ENCODE measurements at places on chromosomes 2 and 18.

DNA sequence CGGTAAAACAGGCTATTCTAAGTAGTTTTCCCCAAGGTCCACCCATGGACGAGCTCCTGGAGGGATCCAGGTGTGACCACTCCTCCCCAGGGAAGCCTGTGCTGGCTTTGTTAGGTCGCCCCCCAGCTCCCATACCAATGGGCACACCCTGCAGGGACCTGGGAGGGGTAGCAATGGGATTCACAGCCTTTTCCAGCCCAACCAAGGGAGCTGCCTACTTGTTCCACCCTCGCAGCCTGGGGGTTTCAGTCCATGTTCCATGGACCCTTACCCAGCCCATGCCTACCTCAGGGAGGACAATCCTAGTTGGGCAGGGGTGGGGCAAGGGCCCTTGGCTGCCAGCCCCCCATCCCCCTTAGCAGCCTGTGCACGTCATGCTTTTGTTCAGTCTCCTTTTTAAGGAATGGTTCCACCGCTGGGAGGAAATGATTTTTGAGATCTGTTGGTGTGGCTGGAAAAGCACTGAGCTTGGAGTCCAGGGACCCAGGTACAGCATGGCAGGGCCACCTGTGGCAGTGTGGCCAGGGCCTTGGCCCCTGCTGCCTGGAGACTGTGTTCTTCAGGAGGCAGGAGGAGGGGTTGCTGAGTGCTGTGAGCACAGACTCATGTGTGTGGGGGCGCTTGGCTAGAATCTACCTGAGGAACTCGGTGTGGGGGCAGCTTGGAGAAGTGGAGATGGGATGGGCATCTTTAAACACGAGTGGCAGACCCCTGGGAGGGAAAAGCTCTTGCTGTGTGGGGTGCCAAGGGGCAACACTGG is 166.8 kb downstream of the TWIST2 start:
- no peak for DNase-seq

DNA sequence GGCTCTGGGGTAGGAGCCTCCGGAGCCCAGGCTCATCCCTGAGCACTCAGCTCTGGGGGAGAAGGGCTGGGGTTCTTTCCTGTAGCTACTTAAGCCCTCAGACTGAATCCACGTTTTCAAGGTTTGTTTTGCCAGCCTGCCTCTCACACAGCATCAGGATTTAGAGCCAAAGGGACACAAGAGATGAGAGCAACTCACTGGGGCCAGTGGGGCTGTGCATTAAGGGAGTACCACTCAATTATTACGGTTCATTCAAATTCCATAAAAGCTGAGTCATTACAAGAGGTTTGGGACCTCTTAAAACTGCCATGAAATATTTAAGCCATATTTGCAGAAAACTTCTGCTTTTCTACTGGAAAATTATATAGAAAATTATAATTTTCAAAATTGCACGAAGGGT is 17.1 kb upstream of the SNED1 start:
- DNase-seq, result no peak

GRCh38 chr2:127626917-127627739 is 18.8 kb upstream of the GPR17 start:
- no peak for DNase-seq

DNA sequence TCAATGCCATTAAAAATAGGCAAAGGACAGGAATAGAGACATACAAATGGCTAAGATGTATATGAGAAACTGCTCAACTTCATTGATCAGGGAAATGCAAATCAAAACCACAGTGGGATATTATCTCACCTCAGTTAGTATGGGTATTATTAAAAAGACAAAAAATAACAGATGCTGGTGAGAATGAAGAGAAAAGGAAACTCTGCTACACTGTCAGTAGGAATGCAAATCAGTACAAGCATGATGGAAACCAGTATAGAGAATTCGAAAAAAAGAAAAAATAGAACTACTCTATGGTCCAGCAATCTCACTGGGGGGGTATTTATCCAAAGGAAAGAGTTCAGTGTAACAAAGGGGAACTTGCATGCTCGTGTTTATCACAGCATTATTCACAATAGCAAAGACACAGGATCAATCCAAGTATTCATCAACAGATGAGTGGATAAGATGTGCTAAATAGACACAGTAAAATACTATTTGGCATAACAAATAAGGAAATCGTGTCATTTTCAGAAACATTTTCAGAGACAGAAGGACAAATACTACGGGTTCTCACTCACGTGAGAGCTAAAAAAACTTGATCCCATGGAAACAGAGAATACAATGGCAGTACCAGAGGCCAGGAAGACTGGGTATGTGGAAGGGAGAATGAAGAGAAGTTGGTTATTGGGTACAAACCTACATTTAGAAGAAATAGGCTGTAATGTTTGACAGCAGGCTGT is 60.6 kb downstream of the CCDC74A start:
- no peak for DNase-seq

- no peak for DNase-seq
Measured at GRCh38 chr2:241741016-241741415, 6.6 kb downstream of the D2HGDH start.

- DNase-seq, result no peak
Measured at GRCh38 chr2:136054856-136055255, 63.1 kb downstream of the CXCR4 start.

DNA sequence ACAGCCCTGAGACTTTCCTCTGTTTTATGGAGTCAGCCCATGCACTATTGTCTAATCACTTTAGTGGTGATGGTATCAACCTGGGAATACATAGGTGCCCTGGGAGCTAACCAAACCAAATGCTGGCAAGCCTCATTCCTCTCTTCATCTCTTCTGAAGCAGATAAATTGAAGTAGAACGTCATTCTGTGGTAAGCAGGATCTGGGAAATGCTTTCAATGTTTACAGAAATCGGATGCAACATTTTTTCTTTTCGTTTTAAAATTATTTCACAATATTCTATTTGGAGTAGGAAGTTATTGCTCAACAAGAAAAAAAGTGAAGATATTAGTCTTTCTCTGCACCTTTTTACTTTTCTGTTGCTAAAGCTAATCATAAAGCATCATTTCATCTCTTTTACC is 114.2 kb downstream of the RBMS1 start:
- DNase-seq, result no peak

DNA sequence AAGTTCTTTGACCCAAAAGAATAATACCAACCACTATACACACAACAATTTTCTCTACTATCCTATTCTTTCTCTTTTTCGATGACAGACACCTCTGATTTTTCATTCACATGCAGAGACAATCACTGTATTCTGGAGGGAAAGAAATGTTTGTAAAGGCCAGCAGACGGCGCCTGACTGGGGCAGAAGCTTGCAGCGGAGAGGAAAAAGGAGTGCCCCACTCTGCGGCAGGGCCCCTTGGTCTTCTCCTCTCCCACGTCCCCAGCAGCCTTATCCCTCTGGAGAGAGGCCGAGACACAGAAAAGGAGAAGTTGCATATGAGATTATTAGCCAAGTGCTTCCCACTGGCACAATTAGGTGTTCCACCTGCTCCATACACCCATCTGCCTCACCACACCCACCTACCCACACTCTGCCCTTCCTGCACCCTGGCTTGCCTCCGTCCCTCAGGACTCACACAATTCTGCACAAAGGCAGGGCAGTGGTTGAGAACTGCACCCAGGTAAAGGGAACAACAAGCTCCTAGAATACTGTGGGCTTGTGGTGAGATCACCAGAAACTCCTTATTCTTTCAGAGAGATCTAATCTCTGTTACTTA is 687.3 kb downstream of the NRXN1 start:
- no peak for DNase-seq

- DNase-seq, result no peak
Measured at GRCh38 chr18:69817335-69817940, 130.2 kb downstream of the CD226 start.

GRCh38 chr2:19769513-19769912 is 132.3 kb downstream of the TTC32 start:
- no peak for DNase-seq

DNA sequence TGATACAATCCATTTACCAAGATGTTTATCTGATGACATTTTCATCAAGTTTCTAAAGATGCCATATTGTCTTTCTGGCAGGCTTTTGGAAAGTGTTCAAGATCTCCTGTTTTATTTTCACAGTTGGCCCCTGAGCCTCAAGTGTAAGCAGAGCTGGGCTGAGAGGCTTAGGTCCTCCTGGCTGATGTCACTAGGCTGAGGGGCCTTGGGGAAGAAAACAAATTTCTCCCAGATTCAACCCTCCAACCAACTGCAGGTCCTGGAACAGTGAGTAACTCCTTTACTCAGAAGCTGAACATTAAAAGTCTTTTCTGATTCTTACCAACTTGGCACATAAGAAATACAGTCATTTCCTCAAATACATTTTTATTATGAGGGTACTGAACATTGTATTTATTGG is 14.9 kb upstream of the IL1RL1 start:
- no peak for DNase-seq

DNA sequence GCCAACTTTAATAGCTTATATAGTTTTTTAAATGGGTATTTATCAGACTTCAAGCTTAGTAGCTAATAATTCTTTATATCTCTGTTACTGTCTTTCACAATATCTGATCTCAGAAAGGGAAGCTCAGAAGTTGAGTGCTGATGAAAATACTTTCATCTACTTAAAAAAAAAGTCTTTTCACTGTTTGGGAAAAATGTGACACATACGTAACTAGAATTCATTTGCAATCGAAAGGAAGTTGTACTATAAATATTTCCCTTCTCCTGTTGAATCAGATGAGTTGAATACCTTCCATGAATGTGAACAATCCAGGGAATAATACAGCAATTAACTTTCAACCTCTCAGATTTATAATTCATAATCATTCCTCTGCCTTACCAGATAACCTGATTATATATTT is 811 bp upstream of the SCG2 start:
- DNase-seq, result no peak

DNA sequence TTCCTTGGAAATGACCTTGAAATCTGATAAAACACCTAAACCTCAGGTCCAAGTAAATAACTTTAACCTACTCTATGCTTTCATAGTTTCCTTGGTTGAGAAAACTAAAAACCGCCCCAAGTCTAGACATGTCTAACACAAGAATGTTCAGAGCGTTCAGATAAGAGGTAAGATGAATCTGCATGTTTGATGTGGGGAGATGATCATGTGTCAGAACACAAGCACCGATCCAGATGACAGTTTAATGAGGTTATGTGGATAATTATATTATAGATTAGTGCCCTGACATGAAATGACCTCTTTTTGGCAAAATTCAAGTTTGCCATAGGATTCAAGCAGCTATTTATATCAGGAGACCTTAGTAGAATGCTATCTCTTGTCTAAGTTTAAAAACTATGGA is 729.8 kb upstream of the SOX11 start:
- no peak for DNase-seq

GRCh38 chr2:160719116-160719515 is 225.5 kb upstream of the RBMS1 start:
- DNase-seq, result no peak

- no peak for DNase-seq
Measured at GRCh38 chr2:234722176-234722575, 225.3 kb upstream of the ARL4C start.

DNA sequence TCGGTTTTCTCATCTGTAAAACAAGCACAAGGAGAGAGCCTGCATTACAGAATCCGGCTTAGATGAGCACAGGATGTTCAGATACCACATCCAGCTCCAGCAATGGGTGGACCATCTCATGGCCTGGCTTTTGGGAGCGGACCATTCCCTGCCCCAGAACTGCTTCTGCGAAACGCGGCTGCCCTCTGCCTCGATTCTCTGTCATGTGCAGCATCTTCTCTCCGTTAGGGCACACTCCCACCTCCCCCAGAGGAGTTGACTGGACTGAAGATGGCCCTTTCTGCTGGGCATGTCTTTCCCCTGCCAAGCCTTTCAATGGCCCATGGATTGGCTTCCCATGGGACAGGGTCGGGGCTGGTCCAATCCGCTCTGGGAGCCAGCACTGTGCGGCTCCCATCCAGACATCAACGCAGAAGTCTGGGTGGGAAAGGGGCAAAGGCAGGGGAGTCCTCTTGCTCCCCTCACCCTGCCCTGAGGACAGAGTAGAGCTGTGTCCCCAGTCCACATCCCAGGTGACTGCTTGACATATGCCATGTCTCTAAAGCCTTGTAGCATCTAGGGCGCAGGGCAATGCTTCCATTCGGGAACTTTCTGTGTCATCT is 14.3 kb upstream of the FAHD2A start:
- DNase-seq, result no peak

GRCh38 chr18:24427484-24427883 is 1.0 kb downstream of the IMPACT start:
- DNase-seq, result no peak

- no peak for DNase-seq
Measured at GRCh38 chr2:196260546-196260945, 89.2 kb upstream of the STK17B start.

DNA sequence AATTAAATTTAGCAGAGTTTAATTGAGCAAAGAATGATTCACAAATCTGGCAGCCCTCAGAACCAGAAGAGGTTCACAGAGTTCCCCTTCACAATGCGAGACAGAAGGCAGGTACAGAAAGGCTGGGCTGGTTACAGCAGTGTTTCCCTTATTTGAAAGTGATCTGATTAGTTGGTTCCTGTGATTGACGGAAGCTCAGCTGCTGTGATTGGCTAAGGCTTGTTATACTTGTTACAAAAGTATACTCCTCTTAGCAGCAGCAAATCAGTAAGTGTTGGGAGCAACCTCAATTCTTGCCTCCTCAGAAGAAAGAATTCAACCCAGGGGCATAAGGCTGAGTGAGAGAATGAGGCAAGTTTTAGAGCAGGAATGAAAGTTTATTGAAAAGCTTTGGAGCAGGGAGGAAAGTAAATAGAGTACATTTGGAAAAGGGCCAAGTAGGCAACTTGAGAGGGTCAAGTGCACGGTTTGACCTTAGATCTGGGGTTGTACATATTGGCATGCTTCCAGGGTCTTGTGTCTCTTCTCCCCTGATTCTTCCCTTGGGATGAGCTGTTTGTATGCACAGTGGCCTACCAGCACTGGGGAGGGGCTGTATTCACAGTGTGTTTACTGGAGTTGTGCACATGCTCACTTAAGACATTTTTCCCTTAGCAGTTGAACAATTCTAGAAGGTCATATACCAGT is 431.8 kb upstream of the RAB12 start:
- DNase-seq, result no peak

DNA sequence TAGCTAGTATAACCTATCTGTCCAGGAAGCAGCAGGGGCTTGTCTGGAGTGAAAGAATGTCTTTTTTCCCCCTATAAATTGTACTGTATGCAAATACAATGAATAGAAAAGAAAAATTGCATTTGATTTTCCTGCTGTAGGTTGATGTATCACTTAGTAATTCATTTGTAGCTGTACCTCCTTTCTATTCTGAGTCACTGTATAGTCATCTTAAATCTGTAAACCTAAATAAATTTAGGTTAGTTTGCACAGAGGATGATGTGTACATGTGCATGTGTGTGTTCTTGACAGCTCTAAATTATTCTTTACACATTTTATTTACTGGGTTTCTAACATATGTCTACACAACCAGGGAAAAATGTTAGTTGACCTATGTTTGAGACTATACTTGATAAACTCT is 478.7 kb upstream of the CNTNAP5 start:
- DNase-seq, result no peak

- no peak for DNase-seq
Measured at GRCh38 chr2:64876137-64876647, 113.0 kb upstream of the SLC1A4 start.

GRCh38 chr2:179263446-179264367 is 925 bp downstream of the SESTD1 start:
- no peak for DNase-seq

- no peak for DNase-seq
Measured at GRCh38 chr2:205465791-205466190, 216.5 kb upstream of the NRP2 start.

- DNase-seq, result no peak
Measured at GRCh38 chr2:237980751-237981150, 13.9 kb downstream of the UBE2F start.

- no peak for DNase-seq
Measured at GRCh38 chr2:238869293-238870124, 21.6 kb downstream of the TWIST2 start.
